ENCODE measurements at places on chromosomes 4 and X.

DNA sequence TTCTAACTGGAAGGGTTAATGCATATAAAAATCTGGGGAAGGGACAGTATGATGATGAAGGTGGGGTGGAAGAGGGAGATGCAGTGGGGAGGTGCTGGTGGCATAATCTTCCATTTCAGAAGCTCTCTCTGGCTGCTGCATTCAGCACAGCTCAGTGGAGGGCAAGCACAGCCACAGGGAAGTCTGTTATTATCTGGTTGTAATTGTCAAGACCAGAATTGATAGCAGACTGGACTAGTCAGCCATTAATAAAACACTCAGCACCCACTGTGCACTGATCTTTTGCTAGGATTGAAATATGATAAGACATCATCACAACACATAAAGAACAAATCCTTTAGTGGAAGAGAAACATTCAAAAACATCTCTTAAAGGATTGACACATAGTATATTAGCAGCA, 414.2 kb upstream of the LCORL start:
- no peak for ATAC-seq

GRCh38 chrX:124555036-124555595, 208.8 kb downstream of the SH2D1A start:
- no peak for ATAC-seq

- ATAC-seq, result no peak
Observed at GRCh38 chrX:154785716-154786115, 19.6 kb downstream of the MPP1 start.

DNA sequence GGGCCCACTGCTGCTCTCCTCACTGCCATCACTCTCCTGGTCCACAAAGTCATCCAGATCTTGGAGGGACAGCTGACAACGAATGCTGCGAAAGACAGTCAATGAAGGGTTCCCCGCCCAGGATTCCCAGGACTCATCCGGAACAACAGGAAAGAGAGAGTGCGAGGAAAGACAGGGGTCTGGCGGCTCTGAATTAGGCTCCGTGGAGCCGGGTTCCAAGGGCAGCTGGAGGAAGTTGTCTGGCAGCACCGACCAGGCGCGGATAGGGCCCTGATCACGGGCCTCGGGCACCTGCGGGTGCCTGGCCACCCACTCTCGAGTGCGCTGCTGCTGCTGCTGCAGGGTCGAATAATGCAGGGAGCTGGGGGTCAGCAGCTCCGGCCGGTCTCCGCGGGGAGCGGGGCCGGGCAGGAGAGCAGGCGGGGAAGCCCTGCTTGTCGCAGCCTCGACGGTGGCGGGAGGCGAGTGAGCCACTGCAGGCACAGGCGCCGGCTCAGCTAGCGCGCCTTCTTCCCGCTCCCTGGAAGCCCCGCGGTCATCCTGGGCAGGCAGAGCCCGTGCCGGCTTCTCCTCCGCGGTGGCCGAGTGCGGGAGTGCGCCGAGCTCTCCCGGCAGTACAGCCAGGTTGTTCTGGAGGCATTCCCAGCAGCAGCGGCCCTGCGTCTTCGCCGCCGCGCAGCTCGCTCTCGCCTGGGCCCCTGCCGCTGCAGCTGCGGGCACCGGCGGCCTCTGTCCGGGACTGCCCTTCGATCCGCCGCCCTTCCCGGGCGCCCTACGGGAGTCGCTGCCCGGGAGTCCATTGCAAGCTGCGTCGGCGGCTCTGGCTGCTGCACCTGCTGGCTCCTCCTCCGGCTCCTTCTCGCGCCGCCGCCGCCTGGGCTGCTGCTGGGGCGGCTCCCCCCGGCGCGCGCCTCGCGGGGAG, 1.1 kb downstream of the SOWAHB start:
- ATAC-seq, result peak; percentile 64

GRCh38 chr4:95465010-95465409, 83.8 kb downstream of the UNC5C start:
- ATAC-seq, result no peak

DNA sequence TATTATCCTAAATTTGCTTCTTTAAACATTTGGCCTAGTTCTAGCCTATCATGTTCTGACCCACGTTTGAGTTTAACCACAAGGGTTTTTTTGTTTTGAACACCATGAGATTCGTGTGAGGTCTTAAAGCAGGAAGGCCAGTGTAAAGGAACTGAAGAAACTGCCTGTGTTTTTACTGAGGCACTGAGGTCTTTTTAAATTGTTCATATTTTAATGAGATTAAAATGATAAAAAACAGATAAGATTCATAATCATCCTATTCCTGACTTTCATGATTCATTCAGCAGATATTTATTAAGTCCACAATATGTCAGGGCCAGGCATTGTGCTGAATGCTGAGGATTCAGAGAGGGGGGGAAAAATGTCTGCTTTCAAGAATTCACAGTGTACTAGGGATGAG, 3.2 kb downstream of the RPS6KA3 start:
- ATAC-seq, result no peak

DNA sequence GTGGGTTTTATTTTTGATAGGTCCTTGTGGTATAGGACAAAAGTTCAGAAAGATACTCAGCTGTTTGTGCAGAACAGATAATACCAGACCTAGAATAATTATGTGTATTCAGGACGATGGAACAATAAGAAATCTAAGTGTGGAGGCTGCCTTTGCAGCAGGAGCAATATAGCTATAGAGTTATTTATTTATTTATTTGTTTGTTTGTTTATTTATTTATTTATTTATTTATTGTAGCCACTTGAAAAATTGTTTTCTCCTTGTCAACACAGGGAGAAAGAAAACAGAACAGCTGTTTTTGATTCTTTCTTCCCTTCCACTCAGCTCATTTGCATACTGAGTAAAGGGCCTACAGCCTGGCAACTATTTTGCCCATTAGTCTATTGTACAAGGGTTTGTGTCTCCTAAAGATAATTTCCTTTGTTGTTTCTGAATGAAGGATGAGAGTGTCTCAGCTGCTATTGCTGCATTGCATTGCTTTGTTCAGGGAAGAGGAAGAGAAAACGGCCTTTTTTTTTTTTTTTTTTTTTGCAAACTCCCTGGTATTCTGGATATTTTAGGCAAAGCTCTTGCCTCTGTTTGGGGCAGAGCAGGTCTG, 56.0 kb upstream of the ESX1 start:
- no peak for ATAC-seq

DNA sequence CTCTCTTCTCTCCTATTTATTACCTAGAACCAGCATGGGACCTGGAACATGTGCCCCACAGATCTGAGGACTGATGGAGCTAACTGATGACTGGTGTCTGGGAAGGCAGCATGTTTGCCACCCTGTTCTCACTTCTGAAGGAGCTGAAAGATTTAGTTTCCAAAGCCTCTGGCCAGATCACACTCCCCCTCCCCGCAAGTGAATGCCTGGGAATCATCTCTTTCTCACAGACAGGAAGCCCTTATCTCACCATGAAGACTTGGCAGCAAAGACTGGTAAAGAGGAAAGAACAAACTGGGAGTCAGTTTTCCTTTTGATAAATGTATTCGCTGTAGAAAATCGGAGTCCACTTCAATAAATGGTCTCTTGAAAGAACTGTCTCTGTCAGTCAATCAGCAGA, 21.0 kb upstream of the PCYT1B start:
- no peak for ATAC-seq

DNA sequence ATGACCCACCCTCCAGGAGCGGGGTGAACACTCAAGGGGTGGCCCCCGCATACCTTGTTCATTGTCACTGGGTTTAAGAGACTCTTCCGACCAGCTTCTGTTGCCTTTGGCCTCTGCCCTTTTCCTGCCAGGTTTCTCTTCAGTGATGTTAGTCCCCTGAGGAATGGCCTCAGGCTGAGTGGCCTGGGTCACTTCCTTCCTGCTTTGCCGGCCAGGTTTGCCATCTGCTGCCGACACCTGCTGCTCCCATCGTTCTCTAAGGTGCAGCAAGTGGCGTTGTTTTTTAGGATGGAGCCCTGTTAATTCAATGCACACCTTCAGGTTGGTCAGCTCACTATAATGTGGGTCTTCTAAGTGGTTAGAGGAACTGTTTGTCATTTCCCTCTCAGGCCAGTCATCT, 34.2 kb downstream of the BCOR start:
- no peak for ATAC-seq

DNA sequence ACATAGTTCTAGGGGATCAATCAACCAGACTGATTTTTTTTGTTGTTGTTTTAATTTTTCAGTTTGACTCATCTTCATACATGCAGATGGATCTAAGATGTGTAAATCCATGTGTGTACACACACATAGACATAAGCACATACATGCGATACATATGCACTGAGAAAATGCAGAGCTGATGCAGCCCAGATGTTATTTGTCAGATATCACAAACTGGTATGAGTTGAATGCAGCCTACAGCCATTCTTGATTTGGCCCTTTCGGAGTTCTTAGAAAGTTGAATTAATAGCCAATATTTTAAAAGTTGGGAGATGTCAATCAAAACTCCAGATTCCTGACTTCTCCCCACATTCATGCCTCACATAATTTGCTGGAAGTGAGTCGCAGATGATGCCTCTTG, 180.4 kb downstream of the SPATA18 start:
- no peak for ATAC-seq

- ATAC-seq, result no peak
Observed at GRCh38 chr4:184280137-184280536, 62.5 kb upstream of the ENPP6 start.

DNA sequence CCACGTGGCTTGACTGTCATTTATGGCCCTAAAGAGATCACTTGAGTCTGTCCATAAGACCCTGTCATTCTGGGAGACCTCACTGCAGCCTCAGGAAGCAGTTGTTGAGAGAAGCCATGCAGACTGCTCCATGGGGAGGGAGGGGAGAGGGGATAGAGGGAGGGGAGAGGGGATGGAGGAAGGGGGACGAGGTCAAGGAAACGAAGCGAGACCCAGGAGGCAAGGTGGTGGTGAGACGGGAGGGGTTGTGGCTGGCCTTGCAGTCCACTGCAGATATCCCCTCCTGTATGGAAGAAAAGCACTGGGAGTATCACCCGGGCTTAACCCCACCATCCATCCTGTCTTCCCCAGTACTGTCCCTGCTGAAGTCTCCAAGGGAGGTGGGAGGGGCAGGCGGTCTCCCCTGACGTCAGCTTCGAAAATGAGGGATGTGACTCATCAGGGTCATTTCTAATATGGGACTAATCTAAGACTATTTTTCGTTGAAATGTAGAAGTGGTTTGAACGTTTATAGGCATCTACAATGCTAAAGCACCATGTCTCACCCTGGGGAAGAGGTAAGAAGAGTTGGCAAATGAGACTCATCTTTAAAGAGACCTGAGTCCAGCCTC, 5.6 kb downstream of the TMEM255A start:
- no peak for ATAC-seq

- ATAC-seq, result no peak
Observed at GRCh38 chr4:185307136-185307950, 88.4 kb downstream of the LRP2BP start.

GRCh38 chr4:102326951-102327350, 18.3 kb downstream of the SLC39A8 start:
- ATAC-seq, result no peak

DNA sequence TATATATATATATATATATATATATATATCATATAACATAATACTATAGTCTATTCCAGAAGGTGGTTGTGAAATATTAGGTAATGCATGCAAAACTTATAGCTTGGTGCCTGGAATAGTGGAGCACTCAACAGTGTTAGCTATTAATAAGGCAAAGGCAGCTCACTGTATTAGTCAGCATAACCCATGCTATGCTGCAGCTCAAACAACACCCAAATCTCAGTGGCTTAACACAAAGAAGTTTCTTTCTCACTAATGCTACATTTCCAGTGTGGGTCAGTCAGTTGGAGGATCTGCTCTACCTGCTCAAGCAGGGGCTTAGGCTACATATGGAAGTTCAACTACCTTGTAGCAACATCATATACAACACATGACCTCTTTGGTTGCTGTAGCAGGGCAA, 5.2 kb upstream of the RPGR start:
- no peak for ATAC-seq

- ATAC-seq, result no peak
Observed at GRCh38 chr4:157372154-157372553, 151.6 kb downstream of the GRIA2 start.

GRCh38 chr4:101527188-101527587, 179.9 kb upstream of the PPP3CA start:
- no peak for ATAC-seq

DNA sequence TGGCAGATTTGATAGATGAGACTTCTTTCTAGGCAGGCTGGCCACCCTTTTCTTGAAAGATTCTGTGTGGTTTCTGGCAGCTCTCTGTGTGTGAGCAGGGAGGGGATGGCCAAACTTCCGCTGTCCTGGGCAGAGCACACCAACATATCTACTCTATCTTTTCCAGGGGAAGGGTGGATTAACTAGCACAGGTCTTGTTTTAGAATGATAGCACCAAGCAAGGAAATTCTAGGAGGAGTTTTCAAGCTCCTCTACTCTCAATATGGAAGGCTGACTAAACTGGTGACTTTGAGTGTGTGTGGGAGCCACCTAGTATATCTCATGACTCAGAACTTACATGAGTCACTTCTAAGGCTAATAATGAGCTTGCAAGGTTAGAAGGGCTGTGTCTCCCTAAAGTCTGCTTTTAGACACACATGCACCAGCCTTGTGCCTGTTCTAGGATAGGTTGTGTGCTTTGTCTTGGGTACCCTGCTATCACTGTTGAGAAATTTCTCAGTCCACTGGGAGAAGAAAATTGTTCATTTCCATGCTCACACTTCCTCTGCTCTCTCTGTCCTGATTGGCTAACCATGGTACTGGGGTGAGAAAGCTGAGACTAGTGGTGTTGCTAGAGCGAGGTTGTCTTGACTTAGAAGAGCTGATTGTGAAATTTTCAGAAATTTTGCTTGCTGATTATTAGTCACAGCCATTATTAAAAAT, 72.9 kb downstream of the YIPF6 start:
- no peak for ATAC-seq

- no peak for ATAC-seq
Observed at GRCh38 chrX:30627818-30628652, 25.2 kb upstream of the GK start.

DNA sequence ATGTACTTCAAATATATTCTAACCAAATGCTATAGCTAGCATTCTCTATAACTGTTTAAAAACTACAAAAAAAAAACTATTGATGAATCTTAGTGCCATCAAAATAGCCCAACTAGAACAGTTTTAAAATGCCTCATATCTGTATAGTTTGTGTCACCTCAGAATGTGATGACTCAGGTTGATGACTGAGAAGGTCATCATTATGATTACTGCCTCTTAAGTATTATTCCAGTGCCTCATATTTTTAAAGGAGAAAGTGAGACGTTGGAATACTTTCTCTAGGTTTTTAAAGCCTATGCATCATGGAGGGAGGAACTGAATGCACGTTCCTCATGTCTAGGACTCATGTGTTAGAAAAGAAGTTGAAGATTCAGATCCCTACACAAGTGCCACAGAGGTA, 88.2 kb downstream of the TMA16 start:
- no peak for ATAC-seq

GRCh38 chrX:142256935-142257334, 51.8 kb upstream of the MAGEC2 start:
- no peak for ATAC-seq
